ENCODE measurements at places on chromosomes 1 and 21.

- no peak for DNase-seq
Measured at GRCh38 chr1:187264995-187265602, 436.4 kb downstream of the PLA2G4A start.

GRCh38 chr1:166304131-166304530 lies 137.3 kb upstream of the FAM78B start:
- DNase-seq, result no peak

GRCh38 chr1:225700164-225700821 lies 47.4 kb upstream of the ENAH start:
- no peak for DNase-seq

DNA sequence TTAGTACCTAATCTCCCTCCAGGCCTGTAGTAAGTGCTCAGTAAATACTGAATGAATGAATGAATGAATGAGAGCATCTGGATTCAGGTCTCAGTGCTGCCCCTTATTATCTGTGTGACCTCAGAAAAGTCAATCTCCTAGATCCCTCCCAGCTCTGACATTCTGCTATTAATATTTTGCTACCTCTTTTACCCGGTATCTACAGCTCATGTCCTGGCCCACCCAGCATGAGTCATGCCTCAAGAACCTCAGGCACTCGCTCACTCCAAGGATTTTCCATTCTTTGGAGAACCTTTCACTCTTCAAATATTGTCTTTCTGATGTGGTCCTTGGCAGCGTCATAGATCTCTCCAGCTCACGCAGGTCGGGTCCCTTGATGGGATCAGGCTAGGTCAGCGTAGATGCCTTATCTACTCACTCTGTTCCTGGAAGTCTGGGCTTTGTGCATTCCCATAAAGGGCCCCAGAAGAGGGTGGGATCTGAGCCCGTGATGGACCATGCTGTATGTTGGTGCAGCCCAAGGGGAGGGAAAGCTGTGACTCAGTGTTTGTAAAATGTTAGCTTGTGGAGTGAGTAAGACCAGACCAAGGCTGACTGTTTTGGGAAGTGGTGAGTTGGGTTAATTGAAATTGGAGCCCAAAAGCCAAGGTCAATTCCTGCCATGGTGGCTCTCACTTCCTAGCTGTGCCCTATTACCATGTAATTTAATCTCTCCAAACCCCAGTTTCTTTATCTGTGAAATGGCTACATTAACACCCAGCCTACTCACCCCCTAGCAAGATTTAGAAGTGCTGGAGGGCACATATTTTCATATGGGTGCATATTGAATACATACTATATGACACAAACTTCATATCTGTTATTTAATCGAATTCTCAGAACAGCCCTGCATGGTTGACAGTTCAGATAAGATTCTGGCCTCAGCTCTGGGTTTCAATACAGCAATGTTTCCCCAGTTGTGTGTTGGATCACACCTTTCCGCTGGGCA lies 214.1 kb upstream of the USP24 start:
- no peak for DNase-seq

DNA sequence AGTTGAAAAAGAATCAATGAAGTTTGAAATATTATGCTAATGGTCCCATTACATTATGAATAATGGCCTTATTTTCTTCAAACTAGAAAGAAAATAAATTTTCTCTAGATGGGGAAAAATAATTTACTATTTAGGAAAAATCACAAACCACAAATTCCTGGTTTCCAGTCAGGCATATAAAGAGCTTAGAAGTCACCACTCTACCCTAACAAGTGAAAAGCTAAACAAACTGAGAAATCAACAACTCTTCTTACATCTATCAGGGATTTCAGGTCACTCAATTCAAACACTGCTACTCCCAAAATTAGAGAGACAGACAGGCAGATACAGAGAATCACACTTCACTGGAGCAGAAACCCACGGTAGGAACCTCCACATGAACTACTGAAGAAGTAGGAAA lies 82.1 kb upstream of the LRRC7 start:
- DNase-seq, result no peak

DNA sequence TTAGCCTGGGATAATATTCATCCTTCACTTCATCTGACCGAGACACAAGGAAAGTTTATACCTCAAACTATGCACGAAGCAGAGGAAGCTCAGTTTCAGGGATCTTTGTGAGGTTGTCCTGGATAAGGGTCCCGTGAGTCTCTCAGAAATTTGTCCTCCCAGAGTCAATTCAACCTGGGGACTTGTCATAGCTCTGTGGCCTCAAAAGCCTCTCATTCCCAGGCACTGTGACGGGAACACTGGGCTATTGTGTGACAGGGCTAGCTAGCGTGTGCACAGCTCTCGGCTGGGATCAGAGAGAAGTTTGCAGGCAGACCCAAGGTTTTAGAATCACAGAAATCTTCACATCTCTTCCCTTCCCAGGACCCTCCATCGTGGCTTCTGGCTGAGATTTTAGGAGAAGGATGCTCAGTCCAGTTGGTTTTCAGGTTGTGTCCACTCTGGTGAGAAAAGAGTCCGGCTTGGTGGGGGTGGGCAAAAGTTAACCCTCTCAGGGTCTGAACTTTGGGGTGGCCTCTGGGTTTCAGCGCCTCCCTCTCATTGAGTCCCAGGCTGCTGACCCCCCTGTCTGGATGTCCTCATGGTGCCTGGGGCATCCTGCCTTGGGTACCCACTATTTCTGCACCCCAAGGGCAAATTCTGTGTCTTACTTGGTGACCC lies 20.4 kb upstream of the LBR start:
- no peak for DNase-seq

DNA sequence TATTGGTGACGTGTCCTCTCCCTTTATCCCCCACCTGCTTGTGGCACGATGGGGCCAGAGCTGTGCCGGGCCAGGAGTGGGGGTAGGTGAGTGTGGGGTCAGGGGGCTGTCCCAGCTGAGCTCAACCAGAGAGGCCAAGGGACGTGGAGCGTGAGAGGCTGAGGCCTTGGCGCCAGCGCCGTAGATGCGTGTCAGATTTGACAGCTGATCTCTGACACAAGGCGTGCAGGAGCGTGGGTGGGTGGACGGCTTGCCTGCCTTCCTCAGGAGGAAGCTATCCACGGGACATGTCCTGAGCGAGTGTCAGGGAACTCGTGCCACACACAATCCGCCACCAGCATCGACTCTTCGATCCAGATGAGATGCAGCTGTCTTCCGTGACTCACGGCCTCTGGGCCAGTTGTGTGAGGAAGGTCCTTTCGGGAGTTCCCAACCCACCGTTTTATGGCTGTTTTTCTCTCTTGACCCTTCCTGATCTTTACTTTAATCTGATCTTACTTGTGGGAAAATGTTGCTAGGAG lies 56.7 kb downstream of the SPSB1 start:
- DNase-seq, result no peak

GRCh38 chr1:55172687-55173086 lies 42.5 kb downstream of the USP24 start:
- DNase-seq, result no peak

DNA sequence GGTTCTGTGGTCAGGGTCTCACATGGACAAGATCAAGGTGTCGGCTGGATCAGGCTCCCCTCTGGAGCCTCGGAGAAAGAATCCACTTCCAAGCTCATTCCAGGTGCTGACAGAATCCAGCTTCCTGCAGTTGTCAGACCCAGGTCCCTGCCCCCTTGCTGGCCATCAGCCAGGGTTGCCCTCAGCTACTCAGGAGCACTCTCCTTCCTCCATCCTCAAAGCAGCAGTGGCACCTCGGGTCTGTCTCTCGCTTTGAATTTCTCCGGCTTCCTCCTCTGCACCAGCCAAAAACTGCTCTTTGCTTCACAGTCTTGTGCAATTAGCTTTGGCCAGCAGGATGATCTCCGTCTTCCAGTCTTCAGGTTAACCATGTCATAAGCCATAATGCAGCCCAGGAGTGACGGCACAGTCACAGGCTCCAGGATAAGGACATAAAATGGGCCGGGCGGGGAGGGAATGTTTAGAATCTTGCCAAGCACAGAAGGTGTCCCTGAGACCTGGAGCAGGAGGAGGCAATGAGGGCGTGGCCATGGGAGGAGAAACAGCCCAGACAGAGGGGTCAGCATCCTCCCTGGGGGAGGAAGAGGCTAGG lies 79.4 kb upstream of the SLC25A33 start:
- no peak for DNase-seq

DNA sequence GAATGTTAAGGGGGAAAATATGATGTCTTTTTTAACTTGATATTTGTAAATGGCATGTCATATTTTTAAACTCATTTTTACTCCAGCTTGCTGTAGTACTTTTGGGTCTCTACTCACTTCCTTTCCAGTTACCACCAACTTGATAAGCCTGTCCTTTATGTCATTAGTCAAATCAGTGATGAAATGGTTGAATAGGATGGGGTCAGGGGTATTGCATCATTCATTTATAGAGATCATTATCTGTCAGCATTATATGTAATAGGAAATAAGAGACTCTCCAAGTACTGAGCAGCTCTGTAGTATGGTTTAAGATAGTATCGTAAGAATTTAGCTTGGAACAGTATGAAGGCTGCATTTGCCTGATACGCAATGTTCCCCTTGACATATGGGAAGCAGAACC lies 227.3 kb downstream of the BRINP3 start:
- DNase-seq, result no peak

- DNase-seq, result no peak
Measured at GRCh38 chr1:2833454-2834145, 32.1 kb upstream of the TTC34 start.

DNA sequence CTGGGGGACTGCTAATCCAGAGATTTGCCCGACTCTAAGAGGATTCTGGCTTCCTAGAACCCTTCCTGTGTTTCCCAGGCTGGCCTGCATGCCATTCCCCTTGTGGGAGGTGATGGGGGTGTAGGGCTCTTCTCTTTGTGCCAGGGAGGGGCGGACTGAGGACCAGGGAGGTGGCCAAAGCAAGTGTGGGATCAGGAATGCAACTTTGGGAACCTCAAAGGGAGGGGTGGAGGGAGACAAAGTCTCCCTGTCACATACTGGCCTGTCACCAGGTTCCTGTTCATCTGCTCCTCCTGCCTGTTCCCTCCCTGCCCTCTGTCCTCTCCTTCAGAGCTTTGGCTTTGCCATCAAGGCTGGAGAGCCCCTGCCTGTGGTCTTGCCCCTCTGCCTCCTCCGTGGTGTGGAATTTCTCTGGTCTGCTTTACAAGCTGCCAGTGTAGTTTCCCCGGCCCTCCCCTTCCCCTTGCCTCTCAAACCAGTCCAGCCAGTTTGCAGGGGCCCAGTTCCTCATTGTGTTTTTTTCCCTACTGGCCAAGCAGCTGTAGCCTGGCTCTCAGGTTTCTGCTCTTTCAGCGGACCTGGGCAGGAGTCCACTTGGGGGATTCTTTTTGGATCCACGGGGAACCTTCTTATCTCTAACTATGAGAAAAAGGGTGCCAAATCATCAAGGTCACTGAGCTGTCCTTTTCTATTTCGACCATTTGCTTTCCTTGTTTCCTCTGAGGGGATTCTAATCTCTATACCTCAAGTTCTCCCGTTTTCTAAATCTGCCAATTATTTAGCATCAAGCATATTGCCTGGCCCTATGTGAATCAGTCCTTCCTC lies 1.8 kb downstream of the CGN start:
- no peak for DNase-seq

GRCh38 chr1:244144053-244144452 lies 93.0 kb downstream of the ZBTB18 start:
- DNase-seq, result no peak

DNA sequence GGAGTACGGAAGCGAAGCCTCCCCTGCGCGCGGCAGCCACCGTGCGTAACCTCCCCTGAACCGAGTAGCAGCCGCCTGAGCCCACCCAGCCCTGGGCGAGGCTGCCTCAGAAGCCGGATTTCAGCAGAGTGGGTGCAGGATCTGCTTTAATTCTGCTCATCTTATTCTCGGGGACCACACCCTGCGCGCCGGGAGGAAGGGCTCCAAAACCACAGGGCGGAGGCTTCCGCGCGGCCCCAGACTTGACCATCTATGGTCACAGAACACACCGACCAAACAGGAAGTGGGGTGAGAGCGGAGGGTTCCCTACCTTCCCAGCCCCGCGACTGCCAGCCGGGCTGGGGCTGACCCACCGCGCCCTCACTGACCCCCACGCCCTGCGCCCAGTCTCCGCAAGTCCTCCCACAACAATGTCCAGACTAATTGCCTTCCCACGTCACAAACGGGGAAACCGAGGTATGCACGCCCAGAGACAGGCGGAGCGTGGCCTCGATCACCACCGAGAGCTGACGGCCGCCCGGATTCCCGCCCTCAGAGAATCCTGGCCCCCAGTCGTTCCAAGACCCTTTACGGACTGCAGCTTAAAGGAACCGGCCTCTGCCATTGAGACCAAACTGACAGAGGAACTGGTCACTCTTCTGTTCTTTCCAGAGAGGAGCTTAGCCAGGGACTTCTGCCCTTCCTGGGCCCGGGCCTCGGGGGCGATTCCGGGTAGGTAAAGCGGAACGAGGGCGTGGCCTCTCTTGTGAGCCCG lies 595 bp upstream of the CAP1 start:
- peak; percentile 27 for DNase-seq

GRCh38 chr21:41432562-41433460 lies 6.8 kb downstream of the MX1 start:
- no peak for DNase-seq

- DNase-seq, result no peak
Measured at GRCh38 chr1:19007491-19008441, 51.3 kb upstream of the IFFO2 start.

DNA sequence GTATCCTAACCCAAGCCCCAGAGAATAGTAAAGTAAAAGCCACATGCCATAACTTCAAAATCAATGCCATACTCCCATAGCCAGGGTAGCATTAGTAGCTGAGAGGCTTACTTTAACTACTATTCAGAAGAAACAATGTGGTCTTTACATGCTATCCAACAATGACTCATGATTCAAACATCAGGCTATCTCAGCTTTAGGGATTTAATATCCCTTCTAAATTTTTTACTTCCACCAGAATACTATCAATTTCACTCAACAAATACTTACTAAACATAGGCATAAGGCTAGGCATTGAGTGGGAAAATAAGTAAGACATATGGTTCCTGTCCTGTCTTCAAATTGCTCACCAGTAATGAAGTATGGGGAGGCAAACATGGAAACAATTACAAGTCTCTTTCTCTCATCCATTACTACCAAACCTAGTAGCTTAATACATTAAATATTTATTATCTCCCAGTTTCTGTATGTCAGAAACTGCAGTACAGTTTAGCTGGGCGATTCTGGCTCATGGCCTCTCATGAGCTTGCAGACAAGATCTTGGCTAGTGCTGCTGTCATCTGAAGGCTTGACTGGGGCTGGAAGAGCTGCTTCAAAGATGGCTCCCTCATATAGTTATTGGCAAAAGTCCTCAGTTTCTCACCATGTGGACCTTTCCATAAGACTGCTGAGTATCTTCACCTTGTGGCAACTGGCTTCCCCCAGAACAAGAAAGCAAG lies 30.7 kb downstream of the EVI5 start:
- no peak for DNase-seq

- no peak for DNase-seq
Measured at GRCh38 chr21:34825101-34825500, 156.3 kb downstream of the CLIC6 start.

- DNase-seq, result no peak
Measured at GRCh38 chr1:224333309-224333926, 3.4 kb upstream of the NVL start.

GRCh38 chr1:55204997-55205396 lies 10.2 kb downstream of the USP24 start:
- DNase-seq, result no peak

Measured in CD4-positive, alpha-beta T cell (primary cell).